ENCODE measurements at places on chromosomes 12 and 14.

GRCh38 chr12:53930591-53931255 is 7.9 kb upstream of the HOXC13 start:
- DNase-seq = no peak

DNA sequence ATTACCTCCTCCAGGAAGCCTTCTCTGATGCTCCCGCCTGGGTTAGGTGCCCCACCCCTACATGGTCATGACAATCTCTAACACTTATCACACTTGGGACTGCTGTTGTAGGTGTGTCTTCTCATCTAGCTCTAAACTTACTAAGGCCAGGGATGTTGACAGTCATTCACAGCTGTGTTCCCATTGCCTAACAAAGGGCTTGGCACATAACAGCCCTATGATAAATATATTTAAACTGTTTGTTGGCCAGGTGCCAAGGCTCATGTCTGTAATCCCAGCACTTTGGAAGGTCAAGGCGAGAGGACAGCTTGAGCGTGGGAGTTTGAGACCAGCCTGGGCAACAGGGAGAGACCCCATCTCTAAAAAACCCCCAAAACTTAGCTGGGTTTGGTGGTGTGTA is 98.8 kb upstream of the RGS6 start:
- no peak for DNase-seq

- no peak for DNase-seq
These were observed 69.7 kb upstream of the CCND2 start for GRCh38 chr12:4203772-4204376.

DNA sequence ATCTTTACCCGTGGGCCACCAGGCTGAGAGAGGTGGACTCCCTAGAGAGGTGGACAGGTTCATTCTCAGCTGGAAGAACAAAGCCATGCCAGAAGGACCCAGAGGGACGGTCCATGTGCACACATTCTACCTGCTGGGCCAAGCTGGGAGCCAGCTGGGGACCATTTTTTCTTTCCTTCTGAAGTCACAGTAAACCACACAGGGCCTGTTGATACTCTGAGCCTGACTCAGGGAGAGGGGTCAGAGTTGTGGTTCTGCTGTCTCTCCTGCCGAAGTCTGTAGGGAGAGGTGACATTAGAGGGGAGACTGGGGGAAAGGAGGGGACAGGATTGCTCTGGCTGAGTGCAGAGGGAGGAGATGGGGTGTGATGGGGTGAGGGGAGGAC is 148.6 kb downstream of the TSPAN9 start:
- no peak for DNase-seq

DNA sequence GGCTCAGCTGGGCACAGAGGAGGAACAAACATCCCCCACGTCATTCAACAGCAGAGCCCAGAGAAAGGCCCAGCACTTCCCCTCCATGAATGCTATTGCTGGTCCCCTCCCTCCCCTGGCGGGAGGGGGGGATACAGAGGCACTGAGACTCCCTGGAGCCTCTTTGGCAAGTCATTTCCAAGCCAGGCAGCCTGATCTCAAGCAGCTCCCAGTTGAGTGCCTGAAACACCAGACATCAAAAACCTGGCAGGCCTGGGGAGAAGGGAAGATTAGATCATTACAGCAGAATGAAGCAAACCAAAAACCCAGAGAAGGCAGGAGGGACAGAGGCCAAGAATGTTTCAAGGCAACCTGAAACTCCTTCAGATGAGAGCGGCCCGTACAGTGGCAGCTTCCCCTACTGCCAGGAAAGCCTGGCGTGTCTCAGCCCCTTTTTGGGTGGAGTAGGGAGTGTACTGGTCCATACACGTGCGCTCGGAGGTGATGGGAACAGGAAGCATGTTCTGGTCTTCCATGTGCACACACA is 92.1 kb downstream of the LRRC74A start:
- no peak for DNase-seq

GRCh38 chr12:76830436-76830835 is 48.4 kb downstream of the CSRP2 start:
- DNase-seq = no peak

DNA sequence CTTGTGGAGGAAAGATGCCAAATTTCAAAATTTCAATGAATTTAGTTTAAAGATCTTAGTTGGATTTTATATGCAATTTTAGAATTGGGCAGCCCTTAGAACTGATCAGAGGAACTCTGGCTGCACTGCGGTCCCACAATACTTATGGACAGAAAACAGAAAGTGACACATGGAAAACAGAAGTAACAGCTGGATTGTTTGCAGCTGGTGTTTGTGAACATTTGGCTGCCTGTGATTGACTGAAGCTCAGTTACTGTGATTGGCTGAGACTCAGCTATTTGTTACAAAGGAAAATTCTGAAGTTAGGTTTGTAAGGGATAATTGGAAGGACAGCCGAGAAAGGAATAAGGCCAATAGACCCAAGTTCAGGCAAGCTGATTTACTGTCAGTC is 10.0 kb upstream of the KRT86 start:
- DNase-seq = no peak

- no peak for DNase-seq
These were observed 50.1 kb downstream of the WASHC4 start for GRCh38 chr12:105157606-105158005.

- no peak for DNase-seq
These were observed 33.7 kb upstream of the MAP1LC3B2 start for GRCh38 chr12:116525418-116526001.

DNA sequence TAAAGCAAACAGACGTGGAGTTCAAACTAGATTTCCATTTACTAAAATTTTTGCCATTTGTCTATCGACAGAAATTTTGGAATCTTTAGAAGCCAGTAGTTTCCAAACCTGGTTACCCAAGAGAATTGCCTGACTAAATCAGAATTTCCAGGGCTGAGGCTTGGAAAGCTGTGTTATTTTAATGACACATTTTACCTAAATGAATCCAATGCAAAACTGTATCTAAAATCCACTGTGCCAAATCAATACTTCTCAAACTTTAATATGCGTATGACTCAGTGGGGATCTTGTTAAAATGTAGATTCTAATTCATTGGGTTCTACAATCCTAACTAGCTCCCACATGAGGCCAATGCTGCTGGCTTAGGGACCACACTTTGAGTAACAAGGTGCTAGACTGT is 35.0 kb upstream of the TC2N start:
- no peak for DNase-seq

- no peak for DNase-seq
These were observed 250.9 kb upstream of the FOXN3 start for GRCh38 chr14:89667983-89668382.

- no peak for DNase-seq
These were observed 22.4 kb downstream of the FAM222A start for GRCh38 chr12:109735825-109736551.

DNA sequence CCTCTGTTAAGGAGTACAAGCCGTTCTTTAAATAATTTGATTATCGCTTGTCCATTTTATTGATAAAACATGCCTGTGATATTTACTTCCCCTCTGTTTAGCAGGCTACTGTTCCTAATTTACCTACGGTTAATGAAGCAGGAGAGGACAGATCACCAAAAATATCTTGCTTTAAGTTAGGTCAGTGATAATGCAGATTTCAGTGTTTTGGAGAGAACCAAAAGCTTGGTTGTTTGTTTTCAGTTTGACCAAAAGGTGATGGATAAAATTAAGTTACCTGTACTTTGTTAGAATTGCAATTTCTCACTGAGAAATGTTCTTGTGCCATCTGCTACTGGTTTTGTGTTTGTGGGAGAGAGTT is 958 bp downstream of the SPATS2 start:
- DNase-seq = no peak
